ENCODE measurements at places on chromosomes 7 and 10. TPM values are rescaled to one million over a fixed set of nuclear protein-coding genes. Genes with fewer than 3 reads are reported as not detected.
A peak's percentile ranks its signal among the peaks of the same experiment; 100 is the strongest.

The TBX20 gene
- total RNA-seq = 1.3 TPM

The ALOX5 gene
- not detected for total RNA-seq

The SHTN1 gene
- 0.82 TPM for total RNA-seq

GRCh38 chr10:128324058-128324827, 198.0 kb upstream of the MKI67 start:
- DNase-seq = peak; percentile 33

DNA sequence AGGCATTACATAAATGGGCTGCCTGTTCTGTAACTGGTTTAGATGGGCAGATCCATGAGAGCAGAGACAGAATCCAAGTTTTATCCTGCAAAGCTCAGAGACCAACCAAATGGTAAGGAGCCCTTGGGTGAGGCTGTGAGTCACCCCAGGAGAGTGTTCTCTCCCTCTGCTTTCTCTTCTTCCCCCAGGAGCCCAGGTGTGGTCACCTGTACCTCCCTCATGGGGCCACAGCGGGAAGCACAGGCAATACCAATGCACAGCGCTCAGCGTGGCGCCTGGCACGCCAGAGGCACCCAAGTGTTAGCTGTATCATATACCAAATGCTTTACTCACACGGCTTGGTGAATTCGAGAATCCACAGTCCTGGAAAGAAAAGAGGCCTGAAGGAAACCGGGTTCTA, 39.4 kb downstream of the CTBP2 start:
- no peak for DNase-seq

DNA sequence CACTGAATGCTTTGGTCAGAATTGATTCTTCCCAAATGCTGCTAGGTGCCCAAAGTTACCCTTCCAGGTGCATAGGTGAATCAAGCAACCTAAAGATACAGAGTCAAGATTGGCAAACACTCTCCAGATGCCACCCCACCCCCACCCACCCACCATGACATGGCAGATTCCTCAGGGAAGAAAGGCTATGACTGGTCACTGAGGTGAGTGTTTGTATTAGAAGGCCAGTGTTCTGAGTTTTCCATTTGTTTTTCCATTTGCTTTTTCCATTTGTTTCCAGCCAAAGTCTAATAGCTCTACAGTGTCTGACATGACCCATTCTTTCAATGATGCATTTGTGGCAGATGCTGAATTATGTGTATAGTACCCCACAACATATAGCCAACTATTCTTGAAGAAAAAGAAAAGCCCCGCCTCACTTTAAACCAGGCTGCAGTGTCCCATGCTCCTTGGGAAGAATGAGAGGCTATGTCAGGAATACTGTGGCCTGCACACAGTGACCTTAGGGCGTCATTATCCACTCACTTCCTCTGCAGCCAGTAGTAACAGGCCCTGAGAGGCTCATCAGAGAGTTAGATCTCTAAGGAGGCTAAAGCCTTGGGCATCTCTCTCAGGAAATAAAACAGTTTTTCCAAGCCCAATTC, 16.1 kb upstream of the HIBADH start:
- DNase-seq = no peak

- no peak for DNase-seq
These were observed 7.6 kb downstream of the BPGM start for GRCh38 chr7:134654104-134654775.

All from MG63 (cell line).